Stimulated activated CD4-positive, alpha-beta T cell treated with anti-CD3 and anti-CD28 coated beads, Interleukin-12 subunit alpha, Interleukin-12 subunit beta, amount 100 ng/mL, for 24 hours (primary cell): ENCODE measurements at places on chromosomes 2 and 18.

DNA sequence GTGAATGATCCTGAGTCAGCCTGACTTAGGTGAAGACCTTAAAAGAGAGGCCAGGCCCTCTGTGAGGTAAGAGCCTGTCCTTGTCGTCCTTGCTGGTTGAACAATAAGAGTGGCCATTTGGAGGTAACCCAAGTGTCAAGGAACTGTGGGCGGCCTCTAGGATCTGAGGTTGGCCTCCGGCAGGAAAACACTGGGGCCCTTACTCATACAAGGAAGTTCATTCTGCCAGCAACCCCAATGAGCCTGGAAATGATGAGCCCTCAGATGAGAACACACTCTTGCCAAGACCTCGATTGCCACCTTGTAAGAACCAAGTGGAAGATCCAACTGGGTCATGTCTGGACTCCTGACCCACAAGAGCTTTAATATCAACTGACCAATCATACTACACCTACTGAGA is 95.5 kb upstream of the LRATD1 start:
- DNase-seq, result no peak

DNA sequence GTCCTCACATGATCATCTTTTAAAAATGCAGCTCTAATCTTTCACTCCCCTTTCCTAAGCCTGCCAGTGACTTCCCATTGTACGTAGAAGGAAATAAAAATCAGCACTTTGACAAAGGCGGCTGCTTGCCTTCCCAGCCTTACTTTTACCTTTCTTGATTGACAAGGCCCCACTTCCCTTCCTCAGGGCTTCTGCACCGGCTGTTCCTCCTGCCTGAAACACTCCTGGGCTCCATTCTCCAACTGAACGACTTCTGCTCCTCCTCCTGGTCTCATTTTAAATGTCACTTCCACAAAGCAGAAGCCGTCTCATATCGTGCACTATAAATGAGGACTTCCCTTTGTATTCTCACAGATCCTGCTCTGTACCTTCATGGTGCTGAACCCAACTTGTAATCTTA is 56.1 kb downstream of the OSBPL6 start:
- DNase-seq, result no peak

DNA sequence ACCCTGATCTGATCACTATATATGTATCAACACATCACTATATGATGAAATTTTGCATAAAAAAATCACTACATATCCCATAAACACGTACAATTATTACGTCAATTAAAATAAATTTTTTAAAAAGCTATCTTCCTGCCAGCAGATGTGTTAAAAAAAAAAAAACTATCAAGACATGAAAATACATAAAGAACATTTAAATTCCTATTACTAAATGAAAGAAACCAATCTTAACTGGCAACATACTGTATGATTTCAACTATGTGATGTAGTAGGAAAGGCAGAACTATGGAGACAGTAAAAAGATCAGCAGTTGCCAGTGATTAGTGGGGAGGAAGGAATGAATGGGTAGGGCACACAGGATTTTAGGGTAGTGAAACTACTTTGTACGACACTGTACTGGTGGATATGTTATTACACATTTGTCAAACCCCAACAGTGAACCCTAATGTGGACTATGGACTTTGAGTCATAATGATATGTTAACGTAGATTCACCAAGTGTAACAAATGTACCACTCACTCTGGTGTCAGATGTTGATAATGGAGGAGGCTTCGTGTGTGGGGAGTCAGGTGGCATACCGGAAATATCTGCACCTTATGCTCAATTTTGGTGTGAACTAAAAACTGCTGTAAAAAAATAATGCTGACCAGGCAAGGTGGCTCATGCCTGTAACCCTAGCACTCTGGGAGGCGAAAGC is 27.4 kb downstream of the USP34 start:
- no peak for DNase-seq

DNA sequence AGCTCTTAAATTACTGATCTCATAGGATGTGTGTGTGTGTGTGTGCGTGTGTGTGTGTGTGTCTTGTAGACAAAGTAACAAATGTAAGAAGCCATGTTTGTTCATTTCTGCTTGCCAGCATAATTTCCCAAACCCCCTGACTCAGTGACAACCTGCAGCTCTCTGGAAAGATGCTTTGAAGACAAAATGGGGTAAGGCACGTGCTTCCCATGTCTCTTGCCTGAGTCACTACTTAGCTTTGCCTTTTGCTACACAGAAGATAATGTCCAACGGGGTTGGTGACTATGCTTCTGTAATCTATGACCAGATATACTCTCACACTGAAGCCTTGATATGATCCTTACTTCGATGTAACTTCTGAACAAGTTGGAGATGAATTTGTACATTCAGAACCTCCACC is 332.0 kb downstream of the SLC4A3 start:
- DNase-seq, result no peak

DNA sequence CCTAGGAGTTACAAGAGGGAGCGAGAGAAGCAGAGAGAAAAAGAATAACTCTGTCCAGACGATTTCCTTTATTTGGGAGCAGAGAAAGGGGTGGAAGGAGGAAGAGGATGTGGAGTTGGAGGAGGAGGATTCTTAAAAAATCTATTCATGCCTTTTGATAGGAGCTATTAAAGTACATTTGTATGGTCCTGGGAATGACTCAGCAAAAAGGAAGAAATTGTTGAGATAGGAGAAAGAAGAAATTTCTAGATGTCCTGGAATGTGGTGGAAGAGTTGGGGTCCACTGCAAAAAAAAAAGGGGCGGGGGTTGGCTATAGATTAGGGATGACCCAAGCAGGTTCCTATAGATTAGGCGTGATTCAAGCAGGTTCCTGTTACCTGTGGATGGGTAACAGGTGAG is 32.4 kb upstream of the RPRM start:
- DNase-seq, result no peak

GRCh38 chr18:76260941-76261472 is 234.0 kb downstream of the ZNF516 start:
- no peak for DNase-seq

DNA sequence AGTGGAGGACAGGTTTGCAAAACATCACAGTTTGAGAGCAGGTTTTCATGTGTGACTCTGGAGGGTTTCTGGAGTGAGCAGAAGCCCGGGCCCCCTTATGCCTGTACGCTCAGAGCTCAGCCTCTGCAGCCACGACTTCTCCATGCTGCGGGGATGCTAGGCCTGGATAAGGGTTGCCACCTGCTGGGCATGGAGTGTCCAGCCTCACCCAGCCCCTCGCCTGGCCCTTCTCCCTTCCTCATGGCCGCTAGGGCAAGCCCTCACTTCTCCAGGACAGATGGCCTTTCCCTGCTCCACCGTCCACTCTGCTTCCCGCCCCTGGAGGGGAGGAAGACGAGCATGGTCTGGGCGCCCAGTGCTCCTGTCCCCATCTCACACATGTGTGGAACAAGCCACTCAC is 318.7 kb downstream of the GBX2 start:
- no peak for DNase-seq

GRCh38 chr2:138238908-138239307 is 262.7 kb upstream of the SPOPL start:
- no peak for DNase-seq

GRCh38 chr2:104531122-104531521 is 322.8 kb upstream of the POU3F3 start:
- no peak for DNase-seq
